ENCODE measurements at places on chromosomes 7 and 10.
A peak's percentile ranks its signal among the peaks of the same experiment; 100 is the strongest.

DNA sequence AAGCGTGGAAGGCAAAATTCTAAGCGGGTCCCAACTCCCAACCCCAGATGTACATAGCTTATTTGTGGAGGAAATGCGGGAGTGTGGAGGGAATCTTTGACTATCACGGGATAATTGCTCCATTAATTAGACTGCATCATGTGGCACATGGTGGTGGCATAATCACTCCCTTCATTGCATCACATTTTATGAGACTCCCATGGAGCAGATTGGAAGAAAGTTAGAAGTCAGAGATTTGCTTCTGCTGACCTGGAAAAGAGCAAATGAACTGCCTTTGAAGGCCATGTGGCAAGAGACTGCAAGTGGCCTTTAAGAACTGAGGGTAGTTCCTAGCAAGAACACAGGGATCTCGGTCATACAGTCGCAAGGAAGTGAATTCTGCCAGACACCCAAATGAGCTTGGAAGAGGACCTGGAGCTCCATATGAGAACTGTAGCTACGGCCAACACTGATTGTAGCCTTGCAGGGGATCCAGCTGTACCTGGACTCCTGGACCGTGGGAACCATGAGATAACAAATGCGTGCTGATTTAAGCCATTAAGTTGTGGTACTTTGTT is 37.1 kb upstream of the ITGB1 start:
- no peak for DNase-seq

DNA sequence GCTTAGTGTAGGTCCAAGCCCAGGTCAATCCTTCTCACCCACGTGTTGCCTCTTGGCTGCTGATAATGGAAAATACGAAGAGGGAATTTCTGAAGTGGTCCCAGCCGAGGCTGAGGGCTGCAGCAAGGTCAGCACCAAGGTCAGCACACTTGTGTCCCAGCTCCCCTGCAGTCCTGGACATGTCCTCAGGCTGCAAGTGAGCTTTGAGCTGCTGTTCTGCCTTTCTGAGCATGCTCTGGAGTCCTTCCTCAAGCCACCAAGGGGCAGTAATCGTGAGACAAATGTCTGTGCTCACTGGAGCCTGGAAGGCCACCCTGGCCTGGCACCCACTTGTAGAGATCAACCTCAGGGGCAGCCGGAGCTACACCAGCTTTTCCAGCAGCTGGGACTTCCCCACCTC is 28.3 kb downstream of the DRGX start:
- peak; percentile 79 for DNase-seq

- no peak for DNase-seq
Observed at GRCh38 chr10:111525696-111526095, 448.9 kb downstream of the ADRA2A start.

GRCh38 chr7:152633072-152633471 is 42.9 kb downstream of the XRCC2 start:
- DNase-seq = no peak

DNA sequence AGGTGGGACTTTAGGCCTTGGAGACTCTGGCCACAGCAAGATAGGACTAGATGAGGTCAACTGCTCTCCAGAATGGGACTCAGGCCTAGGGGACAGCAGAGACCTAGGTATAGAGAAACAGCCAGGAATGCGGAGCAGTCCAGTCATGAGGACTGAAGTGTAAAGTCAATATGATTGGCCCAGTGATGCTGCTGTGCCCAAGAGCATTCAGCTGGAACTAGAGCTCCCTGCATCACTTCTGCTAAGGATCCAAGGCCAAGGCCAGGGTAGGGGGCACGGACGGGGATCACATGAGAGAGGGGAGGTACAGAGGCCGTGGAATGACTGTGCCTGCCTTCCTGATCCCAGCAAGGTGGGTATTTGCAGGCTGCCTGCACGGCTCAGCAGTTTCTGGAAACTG is 237.9 kb downstream of the FRMD4A start:
- no peak for DNase-seq

- DNase-seq = peak; percentile 62
Observed at GRCh38 chr7:138097064-138097741, 20.9 kb downstream of the AKR1D1 start.

DNA sequence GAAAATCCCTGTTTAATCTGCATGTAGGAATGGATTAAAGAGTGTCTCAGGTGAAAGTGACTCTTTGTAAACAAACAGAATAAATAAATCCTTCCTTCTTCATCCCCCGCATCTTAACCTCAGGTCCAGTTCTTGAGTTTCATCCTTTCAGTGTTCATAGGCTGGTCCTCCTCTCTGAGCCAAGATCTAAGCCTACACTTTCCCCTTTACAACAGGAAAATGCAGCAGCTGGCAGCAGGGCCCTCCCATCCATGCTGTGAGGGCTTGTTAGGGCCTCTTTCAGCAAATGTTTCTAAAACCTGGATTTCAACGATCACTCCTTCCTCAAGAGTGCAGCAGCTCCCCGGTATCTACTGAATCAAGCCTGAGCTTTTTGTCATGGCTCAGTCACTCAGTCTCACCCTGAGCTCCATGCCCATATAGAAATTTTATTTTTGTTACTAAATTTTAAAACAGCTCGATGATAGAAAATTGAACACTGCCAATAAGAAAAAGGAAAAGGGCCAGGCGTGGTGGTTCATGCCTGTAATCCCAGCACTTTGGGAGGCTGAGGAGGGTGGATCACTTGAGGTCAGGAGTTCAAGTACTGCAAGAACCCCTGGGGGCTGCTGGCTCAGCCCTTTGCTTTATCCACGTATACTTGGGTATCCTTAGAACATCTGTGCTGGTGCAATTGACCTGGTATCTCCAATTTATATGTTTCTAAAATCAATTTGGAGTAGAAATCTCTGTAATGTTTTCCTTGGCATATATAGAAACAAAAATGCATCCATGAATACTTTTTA is 15.6 kb downstream of the BLNK start:
- DNase-seq = no peak

GRCh38 chr7:143388491-143389101 is 7.5 kb downstream of the ZYX start:
- DNase-seq = peak; percentile 79

DNA sequence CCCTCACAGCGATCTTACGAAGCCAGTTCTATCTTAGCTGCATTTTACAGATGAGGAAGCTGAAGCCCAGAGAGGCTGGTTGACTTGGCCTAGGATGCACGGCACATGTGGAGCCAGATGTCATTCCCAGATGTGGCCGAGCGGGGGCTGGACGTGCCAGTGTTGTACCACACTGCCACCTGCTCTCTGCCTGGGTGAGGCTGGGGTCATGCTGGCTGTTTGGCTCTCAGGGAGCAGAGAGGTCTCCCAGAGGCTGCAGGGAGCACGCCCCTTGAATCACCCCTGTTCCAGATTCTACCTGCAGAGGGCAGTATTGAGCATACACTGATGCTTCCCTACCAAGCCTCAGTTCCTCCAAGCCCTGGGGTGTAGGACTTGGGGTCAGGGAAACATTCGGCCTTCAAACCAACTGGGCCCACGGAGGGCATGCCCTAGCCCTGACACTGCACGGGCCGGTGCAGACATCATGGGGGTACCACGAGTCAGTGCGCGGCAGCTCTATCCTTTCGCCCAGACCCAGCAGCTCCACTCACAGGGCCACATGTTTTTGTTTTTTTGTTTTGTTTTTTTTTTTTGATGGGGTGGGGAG is 3.8 kb upstream of the GTF2IRD1 start:
- DNase-seq = peak; percentile 94

DNA sequence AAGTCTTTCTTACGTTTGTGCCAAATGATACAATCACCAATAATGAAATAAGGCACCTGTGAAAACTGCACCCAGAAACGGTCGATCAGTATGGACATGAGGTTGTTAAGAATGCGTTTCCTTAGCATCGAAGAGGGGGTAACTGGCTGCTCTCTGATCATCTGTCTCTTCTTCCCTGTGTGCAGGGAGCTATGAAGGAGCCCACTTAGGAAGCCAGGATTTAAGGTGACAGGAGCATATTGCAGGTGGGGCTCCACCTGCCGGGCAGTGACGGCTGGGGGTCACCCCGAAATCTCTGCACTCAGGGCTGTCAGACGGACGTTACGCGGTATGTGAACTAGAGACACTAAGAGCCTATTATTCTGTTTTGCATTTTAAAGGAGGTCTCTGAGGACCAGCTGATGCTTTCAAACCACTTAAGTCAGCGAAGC is 64.5 kb downstream of the CARD11 start:
- no peak for DNase-seq

GRCh38 chr10:44028384-44029137 is 356.3 kb downstream of the CXCL12 start:
- DNase-seq = no peak

- no peak for DNase-seq
Observed at GRCh38 chr10:69733791-69734261, 67.9 kb upstream of the COL13A1 start.

GRCh38 chr7:155293721-155294510 is 3.8 kb upstream of the INSIG1 start:
- DNase-seq = no peak
